ENCODE measurements at places on chromosomes 2 and 18.

DNA sequence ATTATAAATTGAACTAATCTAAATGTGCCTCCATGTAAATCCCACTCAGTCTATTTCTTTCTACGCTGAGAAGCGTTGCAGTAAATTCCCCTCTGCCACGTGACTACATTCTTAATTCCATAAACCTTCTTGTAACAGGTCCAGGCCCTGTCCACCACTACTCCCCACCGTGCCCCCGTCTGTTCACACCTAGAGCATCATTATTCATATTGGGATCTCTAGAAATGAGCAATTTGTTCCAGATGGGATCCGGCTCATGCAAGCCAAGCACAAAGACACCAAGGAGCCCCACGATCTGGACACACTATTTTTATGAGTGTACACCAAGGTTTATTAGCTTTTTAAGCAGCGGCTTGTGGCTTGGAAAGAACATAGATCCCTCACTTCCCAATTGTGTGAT, 38.2 kb downstream of the BOLA3 start:
- no peak for DNase-seq

DNA sequence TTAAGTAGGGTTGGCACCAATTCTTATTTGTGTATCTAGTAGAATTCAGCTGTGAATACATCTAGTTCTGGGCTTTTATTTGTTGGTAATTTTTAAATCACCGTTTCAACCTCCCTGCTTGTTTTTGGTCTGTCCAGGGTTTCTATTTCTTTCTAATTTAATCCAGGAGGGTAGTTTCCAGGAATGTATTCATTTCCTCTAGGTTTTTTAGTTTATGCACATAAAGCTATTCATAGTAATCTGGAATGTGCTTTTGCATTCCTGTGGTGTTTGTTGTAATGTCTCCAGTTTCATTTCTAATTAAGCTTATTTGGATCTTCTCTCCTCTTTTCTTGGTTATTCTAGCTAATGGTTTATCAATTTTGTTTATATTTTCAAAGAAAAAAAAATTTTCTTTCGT, 1361.8 kb upstream of the DDX18 start:
- no peak for DNase-seq

- no peak for DNase-seq
Measured at GRCh38 chr2:148909114-148909513, 34.1 kb downstream of the KIF5C start.

GRCh38 chr2:187654535-187654934, 100.3 kb upstream of the TFPI start:
- DNase-seq, result no peak

DNA sequence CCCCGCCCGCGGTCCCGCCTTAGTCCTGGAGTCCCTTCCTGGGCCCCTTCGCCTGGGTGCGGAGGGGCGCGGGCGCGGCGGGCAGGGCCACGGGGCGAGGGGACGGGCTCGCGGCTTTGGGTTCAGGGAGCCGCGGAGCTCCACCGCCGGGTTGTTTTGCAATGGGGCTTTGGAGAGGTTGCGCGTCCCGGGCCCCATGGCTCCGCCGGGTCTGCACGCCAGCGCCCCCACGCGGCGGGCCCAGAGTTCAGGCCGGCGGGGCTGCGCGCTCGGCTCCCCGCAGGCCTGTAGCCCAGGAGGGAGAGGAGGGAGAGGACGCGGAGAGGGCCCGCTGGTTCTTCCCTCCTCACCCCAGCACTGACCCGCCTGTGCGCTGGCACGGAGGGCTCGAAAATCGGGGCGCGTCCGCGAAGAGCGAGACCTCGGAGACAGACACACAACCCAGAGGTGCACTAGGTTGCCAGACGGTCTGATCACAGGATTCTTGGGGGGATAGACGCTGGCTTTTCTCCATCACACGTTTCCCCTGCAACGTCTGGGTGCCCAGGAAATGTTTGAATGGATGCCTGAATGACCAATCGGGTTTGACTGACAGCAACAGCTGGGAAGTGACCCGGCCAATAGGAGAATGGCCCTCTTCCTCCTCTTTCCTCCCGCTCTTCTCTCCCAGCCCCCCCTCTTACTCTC, 4.9 kb upstream of the SIX2 start:
- DNase-seq, result no peak
